ENCODE measurements at places on chromosomes 11 and 22.
A peak's percentile ranks its signal among the peaks of the same experiment; 100 is the strongest.

GRCh38 chr11:67576735-67577475, 6.7 kb upstream of the GSTP1 start:
- no peak for DNase-seq

- DNase-seq: peak; percentile 80
Measured at GRCh38 chr22:46085828-46086576, 64.3 kb upstream of the PPARA start.

DNA sequence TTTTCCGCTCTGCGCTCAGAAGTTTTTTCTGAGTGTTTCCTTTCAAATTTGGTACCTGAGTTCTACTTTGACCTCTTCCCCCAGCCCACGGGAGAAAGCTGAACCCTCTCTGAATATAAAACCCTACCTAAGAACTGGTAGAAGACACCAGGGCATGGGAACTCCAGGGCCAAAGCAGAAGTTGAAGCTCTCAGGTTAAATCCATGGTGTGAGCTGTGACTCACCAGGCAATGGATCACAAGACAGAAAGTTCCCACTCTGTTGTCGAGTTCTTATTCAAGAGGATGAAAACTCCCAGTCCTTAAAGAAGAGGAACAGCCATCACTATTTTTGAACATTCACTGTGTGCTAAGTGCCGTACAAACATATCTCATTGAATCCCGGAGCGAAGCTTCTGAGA, 8.9 kb downstream of the TMEM218 start:
- DNase-seq: no peak

- peak; percentile 60 for DNase-seq
Measured at GRCh38 chr11:112241486-112241885, 15.3 kb downstream of the PTS start.

- DNase-seq: no peak
Measured at GRCh38 chr22:39135092-39135896, 17.2 kb downstream of the CBX7 start.

GRCh38 chr11:7687386-7687785, 14.1 kb upstream of the CYB5R2 start:
- DNase-seq: no peak

GRCh38 chr22:33271390-33272161, 213.4 kb upstream of the SYN3 start:
- peak; percentile 36 for DNase-seq

DNA sequence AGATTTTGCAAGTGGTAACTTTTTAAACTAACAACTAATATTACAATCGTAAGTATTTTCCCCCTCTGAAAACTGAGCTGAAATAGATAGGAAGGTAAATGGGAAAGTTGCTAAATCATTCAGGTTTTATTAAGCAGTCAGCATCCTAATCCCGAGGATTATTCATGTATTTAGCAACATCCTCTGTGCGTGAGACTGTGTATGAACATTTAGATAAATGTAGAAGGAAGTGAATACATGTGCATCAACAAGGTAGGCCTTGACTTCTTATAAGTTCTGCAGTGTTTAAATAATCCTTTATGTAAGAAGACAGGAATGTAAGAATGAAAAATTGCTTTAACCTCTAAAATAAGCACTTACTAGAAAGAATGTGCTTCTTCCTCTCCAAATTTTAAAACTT, 745.9 kb upstream of the TENM4 start:
- DNase-seq: no peak

DNA sequence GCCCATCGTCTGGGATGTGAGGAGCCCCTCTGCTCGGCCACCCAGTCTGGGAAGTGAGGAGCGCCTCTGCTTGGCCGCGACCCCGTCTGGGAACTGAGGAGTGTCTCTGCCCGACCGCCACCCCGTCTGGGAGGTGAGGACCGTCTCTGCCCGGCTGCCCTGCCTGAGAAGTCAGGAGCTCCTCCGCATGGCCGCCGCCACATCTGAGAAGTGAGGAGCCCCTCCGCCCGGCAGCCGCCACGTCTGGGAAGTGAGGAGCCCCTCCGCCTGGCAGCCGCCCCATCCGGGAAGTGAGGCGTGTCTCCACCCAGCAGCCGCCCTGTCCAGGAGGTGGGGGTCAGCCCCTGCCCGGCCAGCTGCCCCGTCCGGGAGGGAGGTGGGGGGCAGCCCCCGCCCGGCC, 5.8 kb upstream of the OR5M8 start:
- DNase-seq: no peak

DNA sequence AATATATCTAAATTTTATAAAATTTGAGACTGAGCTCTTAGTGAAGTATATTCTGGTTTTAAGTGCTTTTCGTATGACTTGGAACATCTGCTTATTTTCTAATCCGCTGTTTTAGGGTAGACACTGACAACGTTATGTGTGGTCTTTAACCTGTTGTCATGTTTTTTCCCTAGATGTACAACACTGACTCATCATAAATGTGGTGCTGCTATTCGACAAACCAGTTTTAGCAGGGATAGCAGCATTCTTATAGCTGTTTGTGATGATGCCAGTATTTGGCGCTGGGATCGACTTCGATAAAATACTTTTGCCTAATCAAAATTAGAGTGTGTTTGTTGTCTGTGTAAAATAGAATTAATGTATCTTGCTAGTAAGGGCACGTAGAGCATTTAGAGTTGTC, 23.8 kb upstream of the HIKESHI start:
- no peak for DNase-seq

- no peak for DNase-seq
Measured at GRCh38 chr22:46579751-46580449, 40.3 kb upstream of the GRAMD4 start.

GRCh38 chr22:26548303-26548702, 36.0 kb upstream of the TFIP11 start:
- DNase-seq: no peak

DNA sequence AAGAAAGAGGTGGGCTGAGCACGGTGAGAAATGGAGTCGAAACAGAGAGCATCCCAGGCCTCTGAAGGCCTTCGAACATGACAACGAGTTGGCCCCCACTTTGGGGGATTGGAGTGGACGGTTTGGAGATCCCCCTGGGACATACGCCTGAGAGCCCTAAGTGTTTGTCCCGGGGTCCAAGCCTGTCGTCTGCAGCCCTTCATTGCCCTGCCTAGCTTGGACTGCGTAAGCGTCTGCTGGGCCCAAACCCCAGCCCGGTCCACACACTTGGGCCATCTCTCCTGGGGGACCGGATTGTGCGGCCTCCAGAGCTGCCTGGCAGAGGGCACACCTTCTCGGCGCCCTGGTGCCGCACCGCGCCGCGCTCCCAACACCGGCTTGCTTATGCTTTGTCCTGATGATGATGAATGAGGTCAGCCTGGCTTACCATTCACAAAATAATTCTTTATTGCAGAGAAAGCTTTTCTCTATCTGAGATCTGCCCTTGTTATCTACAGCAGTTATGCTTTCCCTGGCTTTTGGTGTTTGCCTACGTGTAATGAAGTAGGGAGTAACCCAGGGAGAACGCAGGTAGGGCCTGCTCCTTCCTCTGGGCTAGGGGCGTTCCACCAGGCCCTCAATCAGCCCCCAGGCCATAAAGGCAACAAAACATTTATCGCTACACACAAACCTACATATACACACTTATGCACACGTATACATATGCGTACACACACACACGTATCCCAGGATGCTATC, 85.9 kb upstream of the PPARA start:
- DNase-seq: peak; percentile 37

DNA sequence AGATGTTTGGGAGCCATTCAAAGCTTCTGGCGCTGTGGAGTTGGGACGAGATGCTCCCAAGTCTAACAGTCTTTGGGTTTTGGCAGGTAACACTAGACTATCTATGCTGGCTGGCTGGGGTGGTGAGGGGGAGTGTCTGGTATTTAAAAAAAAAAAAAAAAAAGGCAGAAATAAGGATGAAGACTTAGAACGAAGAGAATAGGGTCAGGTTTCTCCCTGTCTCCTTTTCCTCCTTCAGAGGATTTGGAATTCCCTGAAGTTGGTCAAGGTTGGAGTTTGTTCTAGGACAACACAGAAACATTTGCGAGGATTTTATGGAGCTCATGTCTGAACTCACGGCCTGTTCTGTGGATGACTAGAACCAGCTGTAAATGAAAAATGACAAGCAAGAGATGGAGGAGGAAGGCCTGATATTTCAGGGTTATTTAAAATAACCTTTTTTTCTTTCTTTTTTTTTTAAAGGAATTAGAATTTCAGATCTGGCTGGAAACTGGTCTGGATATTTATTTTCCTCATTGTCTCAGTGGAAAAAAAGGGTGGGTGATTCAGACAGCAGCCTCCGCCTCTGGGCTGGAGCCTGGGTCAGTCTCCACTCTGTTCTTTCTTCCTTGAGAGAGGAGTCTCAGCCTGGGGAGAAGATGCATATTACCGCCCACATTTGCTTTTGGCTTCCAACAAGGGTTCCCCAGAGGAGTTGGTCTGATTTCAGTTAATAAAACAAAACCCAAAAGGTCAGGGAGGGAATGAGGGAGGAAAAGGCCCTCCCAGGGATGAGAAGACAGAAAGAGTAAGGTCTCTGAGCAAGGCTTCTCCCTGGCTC, 80.1 kb downstream of the USP35 start:
- DNase-seq: peak; percentile 67

DNA sequence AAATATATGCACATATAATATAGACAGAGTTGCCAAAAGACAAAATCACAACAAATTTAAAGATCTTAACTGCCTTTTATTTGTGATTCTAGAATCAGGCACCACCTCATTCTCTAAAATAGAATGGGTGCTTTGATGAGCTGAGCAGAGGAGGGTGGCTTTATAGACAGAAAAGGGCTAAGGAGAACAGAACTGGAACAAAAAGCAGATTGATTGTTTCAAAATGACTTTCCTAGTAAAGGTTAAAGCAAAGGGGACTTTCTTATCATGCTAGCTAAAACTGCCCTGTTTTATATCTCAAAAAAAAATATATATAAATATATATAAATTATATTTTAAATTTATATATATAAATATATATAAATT, 287.6 kb downstream of the FAT3 start:
- DNase-seq: no peak

GRCh38 chr22:50085211-50085972, at the start of gene MLC1:
MLC1 (minus strand) TSS chr22:50085426; CDS start chr22:50084902, 524 bp downstream.
- DNase-seq: no peak

DNA sequence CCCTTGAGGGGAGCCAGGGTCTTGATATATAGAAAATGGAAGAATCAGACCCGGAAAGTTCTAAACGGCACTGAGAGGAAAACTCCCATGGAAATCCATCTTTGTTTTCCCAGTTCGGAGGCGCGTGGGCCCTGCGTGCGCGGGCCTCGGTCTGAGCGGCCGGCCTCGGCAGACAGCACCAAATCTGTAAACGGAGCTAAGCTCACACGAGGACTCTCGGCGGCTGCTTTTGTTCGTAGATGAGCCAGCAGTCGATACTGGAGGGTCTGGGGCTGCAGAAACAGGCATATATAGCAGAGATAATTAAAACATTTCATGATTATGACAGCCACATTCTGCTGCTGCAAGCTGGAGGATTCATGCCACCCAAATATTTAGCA, 68.5 kb upstream of the PPARA start:
- peak; percentile 23 for DNase-seq

GRCh38 chr22:19892257-19892879, 37.7 kb upstream of the GNB1L start:
- peak; percentile 57 for DNase-seq

DNA sequence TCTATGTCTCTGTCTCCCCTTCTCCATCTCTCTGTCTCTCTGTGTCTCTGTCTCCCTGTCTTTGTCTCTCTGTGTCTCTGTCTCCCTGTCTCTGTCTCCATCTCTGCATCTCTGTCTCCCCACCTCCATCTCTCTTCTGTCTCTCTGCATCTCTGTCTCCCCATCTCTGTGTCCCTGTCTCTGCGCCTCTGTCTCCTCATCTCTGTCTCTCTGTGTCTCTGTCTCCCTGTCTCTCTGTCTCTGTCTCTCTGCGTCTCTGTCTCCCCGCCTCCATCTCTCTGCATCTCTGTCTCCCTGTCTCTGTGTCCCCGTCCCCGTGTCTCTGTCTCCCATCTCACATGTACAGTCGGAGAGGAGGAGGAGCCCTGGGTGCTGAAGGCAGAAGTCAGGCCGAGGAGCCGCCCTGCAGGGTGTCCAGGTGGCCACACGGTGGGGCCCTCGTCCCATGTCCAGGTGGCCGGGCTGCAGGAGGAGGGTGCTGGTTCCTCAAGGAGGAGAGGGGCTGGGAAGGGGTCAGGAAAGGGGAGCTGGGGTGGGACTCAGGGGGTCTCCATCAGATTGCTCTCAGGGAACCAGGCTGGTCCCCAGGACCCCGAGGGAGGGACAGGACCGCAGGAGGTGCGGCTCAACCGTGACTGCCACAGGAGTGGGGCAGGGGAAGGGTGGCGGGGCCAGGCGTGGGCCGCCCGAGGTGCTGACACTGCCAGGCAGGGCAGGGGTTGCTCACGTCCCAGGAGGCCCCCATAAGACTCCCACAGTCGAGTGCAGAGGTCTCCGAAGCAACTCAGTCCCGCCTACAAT, 25.6 kb upstream of the TH start:
- peak; percentile 83 for DNase-seq

GRCh38 chr11:27319072-27319471, 43.9 kb downstream of the CCDC34 start:
- DNase-seq: no peak

DNA sequence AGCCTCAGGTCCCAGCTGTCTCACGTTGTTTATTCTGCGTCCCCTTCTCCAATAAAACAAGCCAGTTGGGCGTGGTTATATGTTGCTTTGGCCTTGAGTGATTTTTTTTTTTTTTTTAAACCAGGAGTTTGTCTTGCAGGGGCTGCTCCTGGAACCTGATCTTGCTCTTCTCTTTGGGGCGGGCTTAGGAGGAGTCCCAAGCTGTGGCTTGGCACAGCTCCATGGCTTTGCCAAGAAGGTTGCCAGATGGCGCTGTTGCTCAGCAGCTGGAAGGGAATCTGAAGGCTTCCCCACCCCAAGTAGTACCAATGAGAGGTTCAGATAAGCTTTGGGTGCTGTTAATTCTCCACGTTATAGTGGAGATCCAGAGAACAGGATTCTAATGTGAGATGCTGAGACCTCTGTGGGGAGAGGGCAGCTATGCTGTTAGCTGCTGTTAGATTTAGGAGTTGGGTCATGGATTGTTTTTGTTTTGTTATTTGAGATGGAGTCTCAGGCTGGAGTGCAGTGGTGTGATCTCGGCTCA, 2.0 kb upstream of the FERMT3 start:
- DNase-seq: peak; percentile 86

DNA sequence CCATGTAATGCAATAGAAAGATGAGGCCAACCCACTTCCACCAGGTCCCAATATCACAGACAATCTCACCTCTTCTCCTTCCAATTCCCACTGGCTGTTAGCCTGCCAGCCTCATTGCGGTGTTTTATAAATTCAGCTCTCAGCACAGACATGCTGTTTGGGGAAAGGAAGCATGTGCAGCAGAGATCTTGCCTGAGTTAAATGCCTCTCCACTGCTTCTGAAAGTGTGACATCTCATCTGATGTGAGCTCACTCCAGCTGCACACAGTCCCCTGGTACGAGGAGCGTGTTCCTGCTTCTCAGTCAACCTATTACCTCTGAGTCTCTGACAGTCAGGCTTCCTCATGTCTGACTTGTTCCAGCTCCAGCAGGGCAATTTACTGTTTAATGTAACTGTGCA, 122.7 kb upstream of the GUCY1A2 start:
- DNase-seq: no peak

- no peak for DNase-seq
Measured at GRCh38 chr22:19559324-19559811, 35.2 kb upstream of the CLDN5 start.

- no peak for DNase-seq
Measured at GRCh38 chr22:18111759-18112330, 1.2 kb downstream of the TUBA8 start.

- no peak for DNase-seq
Measured at GRCh38 chr11:69048031-69048693, 570 bp upstream of the TPCN2 start.

- no peak for DNase-seq
Measured at GRCh38 chr11:65997286-65997685, 4.7 kb downstream of the EIF1AD start.

GRCh38 chr22:20239676-20240446, 28.3 kb downstream of the RTN4R start:
- no peak for DNase-seq

Measured in uterus (tissue), 4 donors.